IMR-90 (cell line): ENCODE measurements at places on chromosomes 11 and 22. TPM values are rescaled to one million over a fixed set of nuclear protein-coding genes. Genes with fewer than 3 reads are reported as not detected.

The MOGAT2 gene
- polyA plus RNA-seq, result not detected in 2 replicates

The AHNAK gene
- polyA plus RNA-seq, result 80.7 and 95.1 TPM in 2 replicates

GRCh38 chr11:63020671-63021291 is 5.1 kb upstream of the SLC22A8 start:
- DNase-seq, result no peak

- no peak for DNase-seq
Measured at GRCh38 chr22:49023879-49024774, 803.5 kb downstream of the BRD1 start.

- DNase-seq, result peak; percentile 31
Measured at GRCh38 chr11:65077451-65077850, 6.4 kb downstream of the CDCA5 start.

The INSC gene
- polyA plus RNA-seq, result 0.53 and 0.87 TPM in 2 replicates

GRCh38 chr11:104944076-104944475 is 24.3 kb downstream of the CASP4 start:
- DNase-seq, result peak; percentile 18

DNA sequence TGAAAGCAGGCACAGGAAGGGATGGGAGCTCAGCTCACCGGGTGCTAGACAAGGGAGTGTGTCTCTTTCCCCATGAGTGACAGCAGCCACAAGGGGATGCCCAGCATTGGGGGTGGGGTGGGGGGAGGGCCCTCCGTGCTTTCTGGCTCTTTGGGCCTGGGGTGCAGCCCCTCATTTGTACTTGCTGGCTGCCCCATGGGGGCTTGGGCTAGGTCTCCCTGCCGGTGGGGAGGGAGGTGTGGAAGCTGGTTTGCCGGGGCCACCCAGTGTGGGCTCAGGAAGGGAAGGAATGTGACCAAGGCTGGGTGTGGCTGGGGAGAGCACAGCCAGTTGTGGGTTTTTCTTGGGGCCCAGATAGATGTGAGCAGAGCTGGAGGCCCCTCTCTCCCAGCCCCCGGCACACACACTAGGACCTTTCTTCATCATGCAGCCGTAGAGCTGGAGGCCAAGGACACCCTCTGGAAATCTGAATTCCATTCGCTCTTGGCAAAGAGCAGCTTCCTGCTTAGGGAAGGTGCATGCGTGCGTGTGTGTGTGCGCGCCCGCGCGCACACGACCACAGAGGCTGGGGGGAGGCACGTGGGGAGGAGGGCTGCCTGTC is 25.8 kb downstream of the KCNQ1OT1 start:
- no peak for DNase-seq

DNA sequence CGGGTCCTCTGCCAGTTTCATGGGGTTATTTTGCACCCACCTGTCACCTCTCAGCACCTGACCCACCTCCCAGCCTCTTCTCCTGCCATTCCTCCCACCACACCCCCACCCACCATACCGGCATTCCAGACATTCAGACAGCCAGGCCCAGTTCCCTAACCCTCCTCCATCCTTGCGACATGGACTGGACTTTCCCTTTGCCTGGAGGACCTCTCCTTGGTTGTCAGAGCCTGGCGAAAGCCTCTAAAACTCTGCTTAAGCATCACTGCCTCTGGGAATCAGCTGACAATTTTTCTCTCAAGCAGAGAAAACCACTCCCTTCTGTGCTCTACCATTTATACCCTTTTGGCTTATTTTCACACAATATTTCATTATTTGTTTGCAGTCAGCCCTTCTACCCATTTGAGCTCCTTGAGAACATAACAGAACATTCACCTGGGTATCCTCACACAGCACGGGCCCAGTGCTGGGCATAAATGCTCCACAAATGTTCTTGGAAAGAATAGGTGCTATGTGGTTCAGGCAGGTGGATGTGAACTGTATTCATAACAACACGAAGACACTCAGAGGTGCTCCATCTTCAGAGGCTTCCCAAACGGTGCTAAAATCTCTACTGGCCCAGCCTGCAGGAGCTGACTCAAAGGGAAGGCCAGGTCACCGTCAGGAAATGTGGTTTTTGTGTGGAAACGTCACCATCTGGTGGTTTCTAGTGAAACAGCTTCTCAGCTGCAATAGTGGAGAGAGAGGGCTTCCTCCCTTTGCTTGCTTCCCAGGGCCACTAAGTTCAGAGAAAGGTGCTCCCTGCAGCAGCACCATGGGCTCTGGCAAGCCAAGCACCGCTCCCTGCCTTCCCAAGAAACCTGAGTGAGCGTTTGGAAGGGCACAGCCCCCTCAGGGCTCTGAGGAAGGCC is 10.4 kb downstream of the SPATA19 start:
- DNase-seq, result peak; percentile 4

The OR52E4 gene
- not detected in 2 replicates for polyA plus RNA-seq

DNA sequence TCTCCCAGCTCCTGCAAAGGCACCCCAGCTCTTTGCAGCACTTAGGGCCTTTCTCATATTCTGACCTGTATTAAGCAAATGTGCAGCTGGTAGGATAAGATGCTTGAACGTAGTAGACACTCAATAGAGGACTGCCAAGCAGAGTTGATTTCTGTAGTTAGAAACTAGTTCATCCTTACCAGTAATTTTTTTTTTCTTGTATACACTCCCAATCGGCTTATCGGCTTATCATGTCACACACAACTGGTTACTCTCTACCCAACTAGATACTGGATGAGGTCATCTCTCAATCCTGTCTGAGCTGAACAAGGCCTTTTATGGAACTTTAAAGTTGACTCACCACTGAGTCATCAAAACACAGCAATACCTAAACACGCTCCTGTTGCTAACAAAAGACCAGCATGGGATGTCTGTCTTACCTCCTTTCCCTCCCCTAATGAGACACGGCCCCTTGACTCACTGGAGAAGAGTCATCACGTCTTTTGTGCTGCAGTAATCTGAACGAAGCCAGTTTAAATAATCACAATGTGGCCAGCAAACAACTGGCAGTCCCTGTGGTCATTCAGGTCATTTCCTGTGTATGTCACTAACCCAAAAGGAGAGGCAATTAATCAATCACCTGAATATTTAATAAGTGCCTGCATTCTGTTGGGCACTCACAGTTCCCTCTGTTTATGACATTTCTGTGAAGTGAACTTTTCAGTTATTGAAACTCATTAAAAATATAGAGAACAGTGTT is 7.5 kb upstream of the WEE1 start:
- DNase-seq, result peak; percentile 100

DNA sequence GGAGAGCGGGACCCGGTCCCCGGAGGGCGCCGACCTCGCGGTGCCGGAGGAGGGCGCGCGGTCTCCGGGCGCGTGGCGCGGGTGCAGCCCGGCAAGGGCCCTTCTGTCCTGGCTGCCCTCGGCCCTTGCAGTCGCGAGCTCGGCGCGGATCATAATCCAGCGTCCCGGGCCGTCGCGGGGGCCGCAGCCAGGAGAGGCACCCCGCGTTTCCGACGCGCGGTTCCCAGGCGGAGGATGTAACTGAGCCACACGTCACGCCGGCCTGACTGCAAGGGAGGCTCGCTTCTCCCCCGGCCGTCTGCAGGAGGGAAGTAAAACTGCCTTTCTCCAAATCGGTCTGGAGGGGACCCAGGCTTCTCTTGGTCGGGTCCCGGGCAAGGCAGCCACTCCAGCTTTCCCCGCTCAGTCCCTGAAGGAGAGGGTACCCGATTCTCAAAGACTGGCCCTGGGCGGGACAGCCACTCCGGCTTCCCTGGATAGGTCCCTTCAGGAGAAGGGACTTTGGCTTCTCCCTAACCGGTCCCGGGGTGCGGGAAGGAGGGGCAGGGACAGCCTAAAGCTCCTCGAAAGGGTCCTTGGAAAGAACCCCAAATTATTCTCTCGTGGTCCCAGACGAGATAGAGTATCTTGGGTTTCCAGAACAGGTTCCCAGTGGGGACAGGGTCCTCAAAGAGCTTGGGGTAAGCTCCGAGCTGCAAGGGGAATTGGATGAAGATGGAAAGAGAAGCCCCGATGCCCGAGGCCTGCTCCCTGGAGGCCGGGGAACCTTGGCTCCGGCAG is 836 bp downstream of the SPON1 start:
- DNase-seq, result peak; percentile 17

GRCh38 chr11:7670641-7671040 is 2.7 kb downstream of the CYB5R2 start:
- DNase-seq, result no peak

The KCTD14 gene
- polyA plus RNA-seq, result 0.97 and 1.3 TPM in 2 replicates

DNA sequence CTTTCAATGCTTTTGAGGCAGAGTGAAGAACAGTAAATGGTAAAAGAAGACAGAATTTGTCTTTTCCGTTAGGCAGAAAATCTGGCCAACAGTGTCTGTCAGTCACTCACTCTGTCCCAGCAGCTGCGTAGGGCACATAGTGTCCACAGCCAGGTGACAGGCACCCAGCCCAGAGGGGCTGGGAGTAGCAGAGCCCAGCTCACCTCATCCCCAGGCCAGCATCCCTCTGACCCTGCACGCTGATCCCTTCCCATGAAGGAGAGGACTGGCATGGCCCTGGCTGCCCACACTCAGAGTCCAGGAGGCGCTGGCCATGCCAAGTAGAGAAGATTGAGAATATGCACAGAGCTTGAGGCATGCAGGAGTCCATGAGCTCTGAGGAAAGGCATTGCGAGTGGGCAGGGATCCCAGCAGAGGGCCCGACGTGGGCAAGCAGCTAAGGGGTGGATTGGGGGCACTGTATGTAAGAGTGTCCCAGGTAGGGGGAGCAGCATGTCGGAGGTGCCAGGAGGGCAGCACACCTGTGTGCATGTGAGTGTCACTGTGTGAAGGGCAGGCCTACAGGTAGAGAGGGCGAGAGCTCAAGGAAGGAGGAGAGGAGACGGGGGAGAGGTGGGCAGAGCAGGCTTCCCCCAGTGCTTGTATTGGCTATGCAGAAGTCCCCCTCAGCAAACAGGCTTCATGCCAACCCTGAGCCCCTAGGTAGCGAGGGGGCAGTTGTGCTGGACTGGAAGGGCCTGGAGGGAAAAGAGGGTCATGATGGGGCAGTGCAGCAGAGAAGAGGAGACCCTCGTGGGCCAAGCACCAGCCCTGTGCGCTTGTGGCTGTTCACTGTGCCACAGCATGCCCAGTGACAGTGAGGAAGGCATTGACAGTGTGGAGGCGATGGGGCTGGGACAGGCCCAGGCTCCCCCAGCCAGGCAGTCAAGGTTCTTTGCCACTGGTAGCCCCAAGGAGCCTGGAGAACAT is 133.8 kb downstream of the OSBP2 start:
- no peak for DNase-seq

GRCh38 chr11:69816671-69817070 is 2.5 kb downstream of the FGF3 start:
- DNase-seq, result no peak

The CTSC gene
- 267 and 299 TPM in 2 replicates for polyA plus RNA-seq

GRCh38 chr11:112485280-112485679 is 224.6 kb upstream of the PLET1 start:
- DNase-seq, result no peak

DNA sequence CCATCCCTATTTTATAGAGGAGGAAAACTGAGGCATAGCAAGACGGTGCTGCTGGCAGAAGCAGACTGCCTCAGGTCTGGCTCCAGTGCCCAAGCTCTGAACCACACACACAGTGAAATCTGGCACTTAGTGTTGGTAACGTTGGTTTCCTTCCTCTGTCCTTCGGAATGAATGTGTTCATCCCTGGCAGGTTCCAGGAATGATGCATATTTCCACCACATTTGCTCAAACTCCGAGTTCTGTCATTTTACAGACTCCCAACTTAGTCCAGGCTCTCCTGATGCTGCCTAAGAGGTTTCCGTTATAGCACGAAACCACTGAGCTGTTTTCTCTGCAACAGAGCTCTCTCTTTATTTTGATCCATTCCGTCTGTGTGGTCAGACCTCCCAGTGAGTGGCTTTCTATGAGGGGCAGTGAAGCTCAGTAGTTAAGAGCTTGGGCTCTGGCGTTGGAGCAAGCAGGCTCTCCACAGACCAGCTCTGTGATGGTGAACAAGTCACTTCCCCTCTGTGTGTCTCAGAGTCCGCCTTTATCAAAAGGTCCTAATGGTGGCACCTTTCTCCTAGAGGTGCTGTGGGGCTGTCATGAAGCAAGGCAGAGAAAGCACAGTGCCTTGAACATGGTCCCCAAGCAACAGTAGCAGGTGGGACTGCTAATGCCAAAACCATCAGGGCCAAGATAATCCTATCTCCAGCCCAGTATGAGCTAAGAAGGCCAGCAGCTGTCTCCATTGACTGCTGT is 200.3 kb downstream of the MYO18B start:
- no peak for DNase-seq

The MYOD1 gene
- not detected in 2 replicates for polyA plus RNA-seq

The BANF1 gene
- polyA plus RNA-seq, result 242 and 249 TPM in 2 replicates

DNA sequence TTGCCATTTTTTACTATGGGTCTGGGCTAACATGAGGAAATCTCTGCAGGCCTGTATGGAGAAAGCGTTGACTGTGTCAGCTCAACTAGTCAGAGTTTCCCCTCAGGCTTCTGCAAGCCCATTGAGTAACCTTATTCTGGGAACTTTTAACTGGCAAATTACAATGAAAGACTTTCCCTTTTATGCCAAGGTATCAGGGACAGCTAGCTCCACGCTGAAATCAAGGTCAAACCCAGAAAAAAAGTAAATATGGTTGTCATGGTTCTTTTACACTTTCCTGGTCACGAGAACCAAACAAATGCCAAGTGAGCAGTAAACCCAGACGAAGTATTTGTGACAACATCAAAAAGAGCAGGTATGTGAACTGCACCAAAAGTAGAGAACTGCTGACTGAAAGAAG is 13.8 kb downstream of the OSBP start:
- DNase-seq, result no peak

The MMP11 gene
- polyA plus RNA-seq, result 5.9 and 6.0 TPM in 2 replicates

DNA sequence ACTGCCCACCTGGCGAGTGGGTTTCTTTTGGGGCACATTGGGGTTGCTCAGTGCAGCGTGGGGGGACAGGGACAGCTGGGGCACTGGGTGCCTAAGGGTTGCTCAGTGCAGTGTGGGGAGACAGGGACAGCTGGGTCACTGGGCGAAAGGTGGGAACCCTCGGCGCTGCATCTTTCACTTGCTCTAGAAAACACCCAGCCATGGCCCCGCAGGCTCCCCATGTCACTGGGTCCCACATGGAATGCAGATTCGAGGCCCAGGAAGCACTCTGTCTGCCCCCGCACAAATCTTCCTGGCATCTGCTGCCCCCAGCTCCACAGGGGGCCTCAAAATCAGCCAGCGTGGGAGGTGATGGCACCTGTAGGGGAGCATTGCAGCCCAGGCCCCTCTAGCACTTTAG is 229.3 kb downstream of the BRD1 start:
- DNase-seq, result no peak

The RNASEH2C gene
- 34.8 and 46.3 TPM in 2 replicates for polyA plus RNA-seq

GRCh38 chr11:95293116-95293515 is 62.1 kb upstream of the SESN3 start:
- DNase-seq, result no peak

The TPCN2 gene
- polyA plus RNA-seq, result 6.9 and 8.0 TPM in 2 replicates

DNA sequence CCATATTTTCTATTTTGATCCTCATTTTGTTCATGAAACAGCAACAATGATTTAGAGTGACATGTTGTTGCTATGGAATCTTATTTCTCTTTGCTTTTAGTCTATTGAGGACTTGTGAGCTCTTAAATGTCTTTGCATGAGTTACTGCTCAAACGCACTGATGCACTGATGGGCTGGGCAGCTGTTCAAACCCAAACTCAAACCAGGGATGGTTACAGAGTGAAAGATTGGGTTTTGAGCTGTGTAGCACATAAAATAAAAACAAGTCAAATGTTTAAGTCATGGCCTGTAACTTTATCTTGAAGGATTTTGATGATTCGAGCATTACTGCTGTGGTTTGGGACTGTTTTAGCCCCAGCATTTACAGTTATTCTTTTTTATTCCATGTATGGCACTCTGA is 20.1 kb upstream of the NCAM1 start:
- DNase-seq, result no peak
